Muscle of back (tissue), 13 donors: ENCODE measurements at places on chromosomes 6 and 20. TPM values are rescaled to one million over a fixed set of nuclear protein-coding genes. Genes with fewer than 3 reads are reported as not detected.

The TMEM244 gene
- not detected for polyA plus RNA-seq

The KIAA1755 gene
- polyA plus RNA-seq: 24.0 TPM

The DDO gene
- 0.12 TPM for polyA plus RNA-seq

The C6orf52 gene
- polyA plus RNA-seq: 1.2 TPM

The SNX9 gene
- 26.1 TPM for polyA plus RNA-seq

The SRSF12 gene
- polyA plus RNA-seq: 2.9 TPM

The CD164 gene
- polyA plus RNA-seq: 298 TPM

The SLC17A3 gene
- polyA plus RNA-seq: not detected

The OR2J3 gene
- not detected for polyA plus RNA-seq

The KCNK5 gene
- polyA plus RNA-seq: 1.5 TPM

The EFCAB8 gene
- polyA plus RNA-seq: 0.09 TPM

The PPP1R3G gene
- 2.1 TPM for polyA plus RNA-seq

DNA sequence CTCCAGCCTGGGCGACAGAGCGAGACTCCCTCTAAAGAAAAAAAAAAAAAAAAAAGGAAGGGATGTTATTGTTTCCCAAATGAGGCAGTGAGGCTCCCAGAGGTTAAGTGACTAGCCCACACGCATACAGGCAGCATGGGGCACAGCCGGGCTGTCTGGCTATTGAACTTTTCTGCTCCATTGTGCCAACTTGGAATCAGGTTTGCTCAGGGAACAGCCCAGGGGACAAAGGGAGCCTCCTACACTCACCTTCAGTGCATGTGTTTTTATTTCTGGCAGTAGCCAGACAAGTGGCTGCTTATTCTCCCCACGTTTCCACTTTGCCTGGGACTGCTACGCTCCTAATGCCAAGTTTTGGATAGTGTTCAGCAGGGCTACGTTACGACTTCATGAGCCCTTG lies 10.7 kb downstream of the ETV7 start:
- DNase-seq: no peak

GRCh38 chr20:48839154-48839917 lies 11.5 kb upstream of the PREX1 start:
- DNase-seq: no peak

DNA sequence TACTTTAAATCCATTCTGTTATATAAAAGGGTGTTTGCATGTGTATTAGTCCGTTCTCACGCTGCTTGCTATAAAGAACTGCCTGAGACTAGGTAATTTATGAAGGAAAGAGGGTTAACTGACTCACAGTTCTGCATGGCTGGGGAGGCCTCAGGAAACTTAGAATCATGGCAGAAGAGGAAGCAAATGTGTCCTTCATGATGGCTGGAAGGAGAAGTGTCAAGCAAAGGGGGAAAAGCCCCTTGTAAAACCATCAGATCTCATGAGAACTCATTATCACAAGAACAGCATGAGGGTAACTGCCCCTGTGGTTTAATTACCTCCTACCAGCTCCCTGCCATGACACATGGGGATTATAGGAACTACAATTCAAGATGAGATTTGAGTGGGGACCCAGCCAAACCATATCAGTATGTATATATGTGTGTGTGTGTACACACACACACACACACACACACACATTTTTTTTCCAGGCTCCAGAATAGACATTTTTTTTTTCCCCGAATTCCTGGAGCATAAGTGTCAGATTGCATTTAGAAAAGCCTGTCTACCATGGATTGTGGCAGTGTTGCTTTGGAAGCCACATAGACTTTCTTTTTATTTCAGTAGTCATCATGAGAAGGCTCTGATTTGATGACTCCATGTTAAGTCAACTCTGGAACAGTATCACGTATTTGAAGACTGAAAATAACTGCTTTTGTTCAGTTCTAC lies 31.5 kb downstream of the KDM1B start:
- DNase-seq: no peak

DNA sequence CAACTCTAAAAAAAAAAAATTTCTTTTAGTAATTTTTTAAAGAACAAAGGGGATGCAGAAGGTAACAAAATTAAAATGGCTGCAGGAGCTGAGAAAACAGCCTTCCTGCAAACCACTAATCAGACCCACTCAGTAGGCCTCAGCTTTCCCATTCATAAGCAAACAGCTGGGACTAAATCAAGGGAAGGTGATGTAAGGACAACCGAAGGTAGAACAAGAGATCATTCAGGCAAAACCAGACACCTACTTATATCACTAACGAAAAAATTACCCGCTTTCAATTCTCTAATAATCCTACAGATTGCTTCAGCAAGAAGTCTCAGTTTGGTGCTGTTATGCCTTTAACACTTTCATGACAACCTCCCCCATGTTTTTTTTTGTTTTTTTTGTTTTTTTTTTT lies 124.0 kb downstream of the ZMYND8 start:
- no peak for DNase-seq

- DNase-seq: peak; percentile 46
These were observed 567 bp upstream of the FNDC11 start for GRCh38 chr20:63553251-63553932.

- no peak for DNase-seq
These were observed 13.6 kb upstream of the GATA5 start for GRCh38 chr20:62489186-62489931.

DNA sequence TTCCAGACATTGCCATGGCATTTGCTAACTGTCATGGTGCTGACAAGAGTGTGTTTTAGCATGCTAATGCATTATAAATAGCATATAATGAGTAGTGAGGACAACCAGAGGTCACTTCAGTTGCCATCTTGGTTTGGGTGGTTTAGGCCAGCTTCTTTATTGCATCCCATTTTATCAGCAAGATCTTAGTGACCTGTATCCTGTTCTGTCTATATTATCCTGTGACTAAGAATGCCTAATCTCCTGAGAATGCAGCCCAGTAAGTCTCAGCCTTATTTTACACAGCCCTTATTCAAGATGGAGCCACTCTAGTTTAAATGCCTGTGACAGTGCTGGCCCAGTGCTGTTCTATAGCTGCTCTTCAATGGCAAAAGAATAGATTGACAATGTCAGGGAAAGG lies 781.0 kb upstream of the ADGRB3 start:
- no peak for DNase-seq

- no peak for DNase-seq
These were observed 27.9 kb upstream of the CCR6 start for GRCh38 chr6:167094820-167095637.

DNA sequence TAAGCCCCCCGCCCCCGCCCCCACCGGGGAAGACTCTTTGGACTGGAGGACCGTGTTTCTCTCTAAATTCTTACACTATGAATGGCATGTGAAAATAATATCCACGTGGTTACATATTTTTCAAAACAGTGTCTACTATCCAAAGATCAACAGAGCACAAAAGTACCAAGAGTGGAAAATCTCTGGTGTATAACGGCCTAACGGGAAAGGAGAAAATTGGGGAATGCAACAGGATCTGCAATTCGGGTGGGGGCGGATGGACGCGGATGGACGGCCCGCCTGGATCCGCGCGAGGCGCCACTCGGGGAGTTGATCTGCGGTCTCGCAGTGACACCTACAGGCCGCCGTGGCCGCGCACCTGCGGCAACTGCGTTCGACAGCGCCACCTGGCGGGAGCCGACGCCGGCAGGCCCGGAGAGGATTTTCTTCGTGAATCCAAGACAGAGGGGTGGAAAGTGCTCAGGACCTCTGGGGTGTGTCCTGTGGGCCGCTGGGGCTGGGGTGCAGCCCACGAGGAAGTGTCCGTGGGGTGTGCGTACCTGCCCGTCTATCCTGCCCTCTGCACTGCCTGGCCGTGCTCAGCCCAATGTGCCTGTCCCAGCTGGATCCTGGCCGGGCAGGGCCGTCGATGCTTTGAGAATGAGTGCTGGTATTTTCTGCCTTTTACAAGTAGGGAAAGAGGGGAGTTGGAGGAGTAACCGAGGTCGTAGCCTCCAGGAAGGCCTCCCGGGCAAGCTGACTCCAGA lies 18.6 kb downstream of the ANKRD60 start:
- DNase-seq: peak; percentile 90

DNA sequence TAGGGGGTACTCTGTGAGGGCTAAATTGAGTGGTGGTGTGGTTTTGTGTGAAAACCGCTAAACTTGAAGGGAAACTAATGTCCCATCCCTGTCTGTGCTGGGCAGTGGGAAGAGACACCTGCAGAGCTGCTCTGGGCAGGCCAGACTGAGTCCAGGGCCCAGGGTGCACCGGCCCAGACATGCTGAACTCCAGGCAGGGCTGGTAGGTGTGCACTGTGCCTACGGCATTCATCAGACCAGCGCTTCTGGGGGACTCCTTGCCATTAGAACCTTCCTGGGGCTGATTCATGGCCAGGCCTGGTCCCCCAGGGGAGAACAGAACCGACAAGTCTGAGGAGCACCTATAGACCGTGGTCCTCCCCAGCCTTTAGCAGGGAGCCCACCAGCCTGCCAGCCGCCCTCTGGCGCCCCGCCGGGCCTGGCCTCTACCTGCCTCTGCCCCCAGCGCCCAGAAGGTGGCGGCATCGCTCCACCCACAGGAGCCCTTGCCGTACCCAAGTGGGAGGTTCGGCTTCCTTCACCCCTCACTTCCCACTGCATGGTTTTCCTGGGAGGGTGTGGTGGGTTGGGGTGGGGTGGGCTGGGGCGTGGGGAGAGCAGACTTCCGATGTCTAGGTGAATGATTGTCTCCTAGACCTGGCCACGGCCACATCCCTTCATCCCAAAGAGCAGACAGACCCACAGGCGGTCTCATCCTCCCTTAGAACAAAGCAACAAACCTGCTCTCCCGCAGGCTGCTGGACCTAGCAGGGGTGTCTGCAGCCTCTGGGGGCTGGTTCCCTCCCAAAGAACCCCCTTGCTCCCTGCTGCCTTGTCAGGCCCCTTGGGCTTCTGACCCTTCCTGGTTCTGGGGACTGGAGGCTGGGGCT lies 15.5 kb downstream of the CCDC167 start:
- DNase-seq: peak; percentile 58

GRCh38 chr6:33828452-33828763 lies 24.6 kb upstream of the MLN start:
- DNase-seq: no peak

GRCh38 chr6:167567142-167568033 lies 242.5 kb downstream of the TTLL2 start:
- no peak for DNase-seq

DNA sequence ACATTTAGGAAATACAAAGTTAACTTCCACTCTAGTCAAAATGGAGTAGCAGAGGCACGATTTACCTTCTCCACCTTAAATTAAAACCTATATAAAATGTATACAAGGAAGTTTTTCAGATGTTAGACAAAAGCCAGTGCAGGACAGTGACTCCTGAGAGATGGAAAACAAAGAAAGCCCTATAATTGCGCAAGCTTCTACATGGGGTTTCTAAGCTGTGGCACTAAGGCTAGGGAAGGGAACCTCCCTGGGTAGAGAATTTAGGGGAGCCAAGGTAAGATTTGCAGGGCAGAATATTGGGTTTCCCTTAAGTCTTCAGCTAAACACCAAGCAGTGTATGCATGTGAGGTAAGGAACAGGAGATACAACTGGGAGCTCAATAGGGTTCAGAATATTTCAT lies 18.5 kb upstream of the ZC3H12D start:
- no peak for DNase-seq

- no peak for DNase-seq
These were observed 39.9 kb upstream of the SAMD5 start for GRCh38 chr6:147468634-147469033.

GRCh38 chr20:63440366-63440955 lies 32.0 kb downstream of the KCNQ2 start:
- no peak for DNase-seq

- no peak for DNase-seq
These were observed 20.2 kb downstream of the GMEB2 start for GRCh38 chr20:63606686-63607085.

GRCh38 chr20:52190437-52191131 lies 995 bp downstream of the ZFP64 start:
- DNase-seq: peak; percentile 17

- peak; percentile 48 for DNase-seq
These were observed 110.7 kb upstream of the PHACTR1 start for GRCh38 chr6:12605888-12606345.

DNA sequence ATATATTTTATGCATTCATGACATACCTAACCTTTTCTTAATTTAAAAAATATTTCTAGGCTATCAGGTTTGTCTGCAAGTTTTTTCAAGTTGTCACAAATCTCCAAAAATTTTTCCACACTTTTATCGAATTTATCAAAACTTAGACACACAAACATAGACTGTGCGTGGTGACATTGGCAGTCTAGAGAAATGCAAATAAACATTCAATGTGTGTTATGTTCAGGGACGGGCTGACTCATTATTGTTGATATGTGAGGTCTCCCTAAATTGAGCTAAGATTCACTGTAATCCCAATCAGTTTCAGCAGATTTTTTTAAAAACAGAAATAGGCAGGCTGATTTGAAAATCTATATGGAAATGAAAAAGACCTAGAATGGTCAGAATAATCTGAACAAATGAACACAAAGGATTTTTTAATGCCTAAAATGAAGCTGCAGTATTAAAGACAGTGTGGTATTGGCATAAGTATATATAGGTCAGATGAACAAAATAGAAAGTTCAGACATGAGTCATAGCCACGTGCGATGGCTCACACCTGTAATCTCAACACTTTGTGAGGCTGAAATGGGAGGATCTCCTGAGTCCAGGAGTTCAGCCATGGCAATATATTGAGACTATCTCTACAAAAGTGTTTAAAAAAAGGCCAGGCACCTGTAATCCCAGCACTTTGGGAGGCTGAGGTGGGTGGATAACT lies 19.2 kb downstream of the BLTP3A start:
- no peak for DNase-seq

GRCh38 chr20:4569865-4570264 lies 151.8 kb upstream of the PRND start:
- no peak for DNase-seq

DNA sequence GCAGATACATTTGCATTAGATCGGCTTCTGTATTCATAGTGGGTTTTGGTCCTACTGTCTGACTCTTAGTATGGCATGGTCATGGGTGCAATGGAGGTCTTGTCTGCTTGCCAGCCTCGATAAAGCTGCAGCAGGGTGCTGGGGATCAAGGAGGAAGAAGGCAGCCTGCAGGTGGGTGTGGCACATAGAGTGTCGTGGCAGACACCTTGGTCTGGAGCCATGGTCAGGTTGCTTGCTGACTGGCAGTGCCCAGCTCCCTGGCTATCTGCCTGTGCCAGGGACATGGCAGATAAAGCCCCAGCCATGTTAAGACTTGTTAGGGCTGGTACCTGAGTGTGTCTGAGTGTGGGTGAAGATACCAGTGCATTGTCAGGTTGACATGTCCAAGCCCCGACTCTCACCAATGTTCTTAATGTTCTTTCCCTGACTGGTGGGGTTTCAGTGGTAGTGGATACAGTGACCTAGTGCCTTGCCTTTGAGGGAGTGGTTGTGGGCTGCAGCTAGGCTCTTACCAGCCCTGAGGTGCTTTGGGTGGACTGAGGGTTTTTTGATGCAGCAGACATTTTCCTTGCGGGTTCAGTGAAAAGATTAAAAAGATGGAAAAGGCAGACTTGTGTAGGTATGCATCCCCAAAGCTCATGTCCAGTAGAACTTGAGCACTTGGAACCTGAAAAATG lies 1.8 kb downstream of the FAM83D start:
- DNase-seq: no peak
